ENCODE measurements at places on chromosomes 1 and 21.

DNA sequence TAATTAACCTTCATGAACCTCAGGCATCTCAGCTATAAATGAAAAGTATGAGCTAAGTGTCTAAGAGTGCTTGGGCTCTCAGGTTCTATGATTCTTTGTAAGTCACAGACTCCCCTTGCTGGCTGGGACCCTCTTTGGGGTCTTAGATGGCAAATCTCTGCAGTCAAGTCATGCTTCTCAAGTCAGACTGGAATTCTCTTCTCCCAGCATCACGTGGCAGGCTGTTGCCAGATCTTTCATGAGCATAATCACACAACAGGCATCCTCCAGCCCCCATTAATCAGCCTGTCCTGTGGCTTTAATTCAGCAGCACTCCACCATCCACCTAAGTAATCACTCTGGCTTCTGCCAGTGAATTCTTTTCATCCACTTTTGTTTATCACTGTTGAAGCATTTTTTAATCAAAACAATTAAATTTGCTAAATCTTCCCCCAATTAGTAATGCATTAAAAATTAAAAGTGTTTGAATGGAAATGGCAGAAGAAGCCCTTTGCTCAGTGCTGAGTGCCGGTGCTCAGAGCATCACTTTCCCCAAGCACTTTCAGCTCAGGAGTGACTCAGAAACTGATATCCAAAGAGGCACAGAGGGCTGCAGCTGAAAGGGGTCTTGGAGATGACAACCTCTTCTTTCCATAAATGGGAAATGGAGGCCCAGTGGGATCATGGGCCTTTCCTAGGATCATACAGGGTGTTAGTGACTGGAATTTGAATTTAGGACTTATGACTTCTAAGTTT, 50.2 kb downstream of the C8A start:
- DNase-seq = no peak

- no peak for DNase-seq
Observed at GRCh38 chr1:244659694-244660093, 6.8 kb downstream of the DESI2 start.

- DNase-seq = no peak
Observed at GRCh38 chr21:37695111-37695510, 221.1 kb downstream of the KCNJ6 start.

DNA sequence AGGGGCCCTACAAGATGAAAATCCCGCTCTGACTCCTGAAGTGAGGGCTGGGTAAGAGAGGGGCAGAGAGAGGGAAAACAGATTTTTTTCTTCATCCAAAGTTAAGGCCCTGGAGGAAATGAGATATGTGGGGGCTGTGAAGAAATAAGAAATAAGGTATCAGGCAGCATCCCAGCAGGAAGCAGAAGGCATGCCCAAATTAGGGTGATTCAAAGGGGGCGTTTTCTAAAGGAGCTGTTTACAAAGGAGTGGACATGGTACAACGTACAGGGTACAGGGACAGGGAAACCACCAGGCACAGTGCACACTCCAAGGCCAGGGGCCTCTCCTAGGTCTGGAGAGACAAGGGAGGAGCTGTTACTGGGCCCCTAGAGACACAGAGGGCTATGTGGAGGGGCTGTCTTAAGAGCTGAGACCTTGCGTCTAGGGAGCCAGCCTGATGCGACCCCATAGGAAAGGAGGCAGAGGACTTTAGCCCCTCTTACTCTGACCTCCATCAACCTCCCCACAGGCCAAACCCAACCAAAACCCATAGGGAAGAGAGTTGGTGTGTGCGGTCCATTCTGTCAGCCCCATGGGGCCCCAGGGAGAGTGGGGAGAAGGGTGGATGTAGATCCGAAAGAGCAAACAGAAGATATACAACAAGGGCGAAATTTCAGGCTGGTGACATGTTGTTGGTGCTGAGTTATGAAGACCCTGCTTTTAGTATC, 38.6 kb downstream of the STYXL2 start:
- DNase-seq = peak; percentile 10

DNA sequence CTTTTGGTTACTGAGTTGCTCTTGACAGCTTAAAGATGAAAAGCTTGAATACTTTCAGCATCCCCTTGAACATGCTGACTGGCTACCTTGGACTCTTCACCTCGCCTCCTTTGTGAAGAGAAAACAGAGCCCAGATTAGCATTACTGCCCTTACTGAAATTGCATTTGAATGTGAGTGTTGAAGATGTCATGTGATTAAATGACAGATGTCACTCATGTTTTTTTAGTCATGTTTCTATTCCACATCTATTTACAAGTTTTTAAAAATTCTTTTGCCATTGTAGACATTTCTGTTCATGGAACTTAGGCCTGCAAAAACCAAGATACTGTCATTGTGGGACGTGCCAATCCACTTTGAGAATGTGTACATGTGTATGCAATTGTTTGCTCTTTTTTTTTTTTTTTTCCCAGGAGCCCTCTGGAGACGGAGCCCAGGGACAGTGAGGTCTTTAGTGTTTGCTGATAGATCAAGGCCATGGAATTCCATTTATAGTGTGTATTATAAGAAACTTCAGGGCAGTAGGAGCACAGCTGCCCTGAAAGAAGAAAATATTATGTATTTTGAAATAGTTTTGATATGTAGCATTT, 25.7 kb upstream of the IVNS1ABP start:
- no peak for DNase-seq

- no peak for DNase-seq
Observed at GRCh38 chr1:99181892-99182291, 82.4 kb upstream of the PLPPR4 start.

GRCh38 chr1:221991221-221991620, 249.3 kb upstream of the DUSP10 start:
- DNase-seq = peak; percentile 14

DNA sequence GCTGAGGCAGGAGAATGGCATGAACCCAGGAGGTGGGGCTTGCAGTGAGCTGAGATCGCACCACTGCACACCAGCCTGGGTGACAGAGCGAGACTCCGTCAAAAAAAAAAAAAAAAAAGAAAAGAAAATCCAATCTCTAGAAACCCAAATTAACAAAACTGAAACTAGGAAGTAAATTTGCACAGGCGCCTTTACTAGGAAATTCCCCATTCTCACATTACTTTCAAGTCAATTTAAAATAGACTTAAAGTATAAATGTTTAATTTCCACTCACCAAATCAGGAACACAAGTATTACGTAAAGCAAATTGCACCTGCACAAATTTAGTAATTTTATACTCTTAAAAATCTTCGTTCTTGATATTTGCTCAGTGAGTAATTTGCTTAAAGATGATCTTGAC, 67.8 kb upstream of the BCAR3 start:
- DNase-seq = no peak

DNA sequence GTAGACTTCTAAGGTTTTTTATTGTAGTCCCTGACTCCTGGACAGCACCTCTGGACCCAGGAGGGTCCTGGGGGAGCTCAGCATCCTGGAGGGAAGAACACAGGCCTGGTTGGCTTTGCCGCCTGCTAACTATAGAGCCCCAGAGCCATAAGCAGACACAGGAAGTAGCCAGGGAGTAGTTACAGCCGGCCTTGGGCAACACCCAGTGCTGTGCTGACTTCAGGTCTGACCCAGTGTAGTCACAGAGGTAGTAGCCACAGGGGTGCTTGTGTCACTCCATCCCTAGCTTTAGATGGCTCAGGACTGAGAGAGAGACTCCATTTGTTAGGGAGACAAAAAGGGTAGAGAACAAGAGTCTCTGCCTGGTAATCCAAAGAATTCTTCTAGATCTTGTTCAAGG, 21.9 kb downstream of the MCOLN2 start:
- no peak for DNase-seq

DNA sequence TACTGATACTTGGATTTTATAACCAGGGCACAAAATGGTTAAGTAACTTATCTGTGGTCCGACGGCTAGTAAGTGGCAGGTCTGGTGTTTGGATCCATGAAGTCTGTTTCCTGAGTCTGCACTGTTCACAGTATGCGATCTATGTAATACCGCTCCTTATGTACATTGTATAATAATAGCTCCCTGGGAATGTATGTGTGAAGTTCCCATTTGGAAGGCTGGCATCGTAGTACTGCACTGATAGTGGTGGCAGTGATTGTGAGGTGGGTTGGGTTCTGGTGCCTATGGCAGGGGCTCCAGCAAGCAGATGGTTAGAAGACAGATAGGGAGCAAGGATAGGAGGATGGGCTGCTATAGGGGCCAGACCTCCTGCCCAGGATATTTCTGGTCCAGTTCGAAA, 25.3 kb downstream of the ITSN1 start:
- no peak for DNase-seq

- DNase-seq = no peak
Observed at GRCh38 chr1:218673170-218673569, 328.0 kb downstream of the TGFB2 start.
